ENCODE measurements at places on chromosomes 7 and 10. TPM values are rescaled to one million over a fixed set of nuclear protein-coding genes. Genes with fewer than 3 reads are reported as not detected.

Gene STEAP4
- total RNA-seq = not detected

Gene METTL2B
- 39.6 TPM for total RNA-seq

Gene TMEM270
- not detected for total RNA-seq

Gene APBB1IP
- 59.3 TPM for total RNA-seq

Gene MYL10
- total RNA-seq = not detected

Gene PON1
- not detected for total RNA-seq

Gene HOXA2
- not detected for total RNA-seq

Data from T-helper 1 cell treated with Interleukin-12 subunit alpha and Interleukin-12 subunit beta and Interleukin-4 antibody, amounts not matched to agents 30 ng/mL and 1 ng/mL, for 36 hours (primary cell).